Ascending aorta (tissue), 2 donors: ENCODE measurements at places on chromosomes 11 and 22.

- DNase-seq, result no peak
These were observed 31.7 kb downstream of the POU2F3 start for GRCh38 chr11:120271672-120272071.

GRCh38 chr22:22342697-22343580, 98.4 kb downstream of the VPREB1 start:
- no peak for DNase-seq

- no peak for DNase-seq
These were observed 2.3 kb upstream of the TIRAP start for GRCh38 chr11:126280595-126280994.

DNA sequence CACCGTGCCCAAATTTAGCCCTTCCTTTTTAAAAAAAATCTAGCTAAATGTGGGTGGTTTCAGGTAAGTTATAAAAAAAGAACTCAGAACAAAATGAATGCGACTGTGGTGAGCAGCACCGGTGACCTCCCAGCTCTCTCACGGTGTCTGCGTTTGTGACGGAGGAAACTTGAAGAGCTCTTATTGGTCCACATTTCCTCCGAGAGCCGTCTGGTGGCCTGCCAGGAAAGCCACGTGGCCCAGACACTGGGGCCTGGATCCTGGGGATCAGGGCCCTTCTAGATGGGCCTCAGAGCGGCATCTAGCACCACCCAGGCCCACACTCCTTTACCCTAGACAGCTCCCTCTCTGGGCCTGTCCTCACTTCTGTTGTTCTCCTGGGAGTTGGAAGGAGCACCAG, 39.5 kb downstream of the B3GAT1 start:
- DNase-seq, result no peak
